Activated CD4-positive, alpha-beta T cell treated with anti-CD3 and anti-CD28 coated beads, Interleukin-2, amount 50 U/mL, for 4 hours (primary cell): ENCODE measurements at places on chromosomes 3 and 15.

DNA sequence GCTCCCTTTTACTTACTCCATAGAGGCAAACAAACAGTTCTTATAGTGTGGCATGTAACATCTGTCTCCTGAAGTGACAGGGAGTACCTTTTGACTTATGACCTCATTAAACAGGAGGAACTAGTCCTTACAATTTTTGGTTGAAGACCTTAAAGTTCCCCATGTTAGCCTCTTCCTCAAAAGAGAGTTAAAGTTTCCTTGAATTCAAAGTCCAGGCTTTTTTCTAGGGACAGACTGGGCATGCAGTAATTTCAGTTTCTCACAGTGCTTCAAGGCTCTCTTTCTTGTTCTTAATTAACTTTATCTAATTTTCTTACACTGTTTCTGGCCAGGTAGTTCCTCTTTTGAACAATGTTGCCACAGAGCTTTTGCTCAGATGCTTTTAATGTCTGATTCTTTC is 12.1 kb downstream of the GOLM2 start:
- DNase-seq: no peak

DNA sequence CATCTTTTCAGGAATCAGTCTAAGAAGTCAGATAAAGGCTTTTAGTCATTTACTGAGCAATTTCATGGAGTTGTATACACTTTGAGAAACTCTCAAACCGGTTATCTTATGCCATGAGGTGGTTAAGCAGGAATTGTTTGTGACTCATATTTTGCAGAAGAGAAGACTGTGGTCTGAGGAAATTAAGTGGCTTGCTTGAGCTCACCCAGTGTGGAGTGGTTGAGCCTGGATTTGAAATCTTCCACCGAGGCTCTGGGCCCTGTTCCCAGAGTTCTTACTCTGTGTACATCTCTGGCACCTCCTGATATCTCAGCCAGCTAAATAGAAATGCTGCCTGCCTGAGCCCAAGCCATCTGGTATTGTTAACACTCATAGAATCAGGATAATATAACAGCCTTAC is 37.8 kb upstream of the BCL6 start:
- no peak for DNase-seq

DNA sequence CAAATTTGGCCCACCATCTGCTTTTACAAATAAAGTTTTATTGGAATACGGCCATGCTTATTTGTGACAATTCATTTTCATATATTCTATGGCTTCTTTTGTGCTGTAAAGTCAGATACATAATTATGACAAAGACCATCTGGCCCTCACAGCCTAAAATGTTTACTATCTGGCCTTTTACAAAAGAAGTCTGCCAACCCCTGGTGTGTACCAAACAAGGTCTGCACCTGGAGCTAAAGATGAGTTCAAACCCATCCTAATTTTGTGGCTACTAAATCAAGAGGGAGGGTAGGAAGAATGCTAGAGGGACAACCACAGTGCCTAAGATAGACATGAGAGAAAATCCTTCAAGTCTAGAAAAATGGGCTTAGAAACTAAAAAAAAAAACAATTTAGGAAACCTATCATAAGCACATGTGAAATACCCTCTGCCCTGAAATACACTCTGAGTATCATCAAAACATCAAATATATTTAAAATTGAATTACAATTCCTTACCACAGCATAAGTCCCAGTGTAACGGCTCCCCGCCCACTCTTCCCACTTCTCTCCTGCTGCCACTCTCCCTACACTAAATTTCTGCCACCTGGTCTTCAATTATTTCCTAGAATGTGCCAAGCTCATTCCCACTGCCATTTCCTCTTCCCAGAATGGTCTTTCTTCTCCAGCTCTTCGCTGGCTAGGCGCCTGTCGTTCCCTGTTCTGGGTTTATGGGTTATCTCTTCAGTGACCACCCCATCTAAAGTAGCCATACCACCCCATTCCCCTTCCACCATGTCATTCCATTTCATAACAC is 950.7 kb upstream of the CFAP20DC start:
- no peak for DNase-seq

GRCh38 chr3:15300323-15301078 is 31.9 kb downstream of the SH3BP5 start:
- DNase-seq: no peak

DNA sequence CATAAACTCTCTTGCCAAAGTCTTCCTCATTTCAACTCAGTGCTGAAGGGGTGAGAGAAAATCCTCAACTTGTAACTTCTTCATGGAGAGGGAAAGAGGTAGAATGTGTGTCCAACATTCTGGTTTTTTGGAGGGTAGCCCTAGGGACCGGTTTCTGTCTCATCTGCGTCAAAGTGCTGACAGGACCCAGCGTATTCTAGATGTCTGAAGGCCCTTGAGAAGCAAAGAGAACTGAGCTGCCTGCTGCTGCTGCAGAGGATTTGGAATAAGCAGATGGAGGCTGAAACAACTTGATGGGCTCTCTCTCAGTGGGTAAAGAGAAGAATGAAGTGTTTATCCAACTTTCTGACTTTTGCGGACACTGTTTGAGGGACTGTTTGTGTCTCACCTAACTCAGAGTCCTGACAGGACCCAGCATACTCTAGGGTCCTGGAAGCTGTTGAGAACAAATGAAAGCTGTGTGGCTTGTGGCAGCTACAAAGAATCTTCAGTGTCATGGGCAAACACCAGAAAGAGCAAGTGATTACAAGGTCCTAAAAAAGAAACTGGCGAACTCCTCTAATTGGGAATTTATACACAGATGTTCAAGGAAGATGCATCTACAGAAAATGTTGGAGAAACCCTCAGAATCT is 174.4 kb downstream of the SI start:
- no peak for DNase-seq

GRCh38 chr3:129936757-129937156 is 37.8 kb upstream of the TRH start:
- no peak for DNase-seq

- no peak for DNase-seq
Measured at GRCh38 chr3:40306336-40306735, 3.2 kb upstream of the EIF1B start.

GRCh38 chr15:101355678-101356464 is 60.8 kb upstream of the SNRPA1 start:
- DNase-seq: no peak

- DNase-seq: no peak
Measured at GRCh38 chr15:100256101-100256969, 85.4 kb downstream of the ADAMTS17 start.

DNA sequence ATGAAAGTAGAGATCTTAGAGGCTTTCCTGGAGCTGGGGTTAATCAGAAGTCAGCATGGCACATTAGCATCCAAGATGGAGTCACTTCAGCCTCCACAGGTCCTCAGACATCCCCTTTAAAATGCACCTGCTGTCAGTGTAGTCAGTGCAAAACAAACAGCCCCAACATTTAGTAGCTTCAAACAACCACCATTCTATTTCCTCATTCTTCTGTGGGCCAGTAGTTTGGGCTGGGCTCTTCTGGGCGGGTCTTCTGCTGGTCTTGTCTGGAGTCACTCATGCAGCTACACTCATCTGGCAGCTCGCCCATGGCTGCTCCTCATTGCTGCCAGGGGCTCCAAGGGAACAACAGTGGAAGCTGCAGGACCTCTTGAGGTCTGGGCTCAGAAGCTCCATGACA is 99.9 kb downstream of the TLE3 start:
- no peak for DNase-seq

GRCh38 chr3:3699816-3700633 is 99.2 kb upstream of the LRRN1 start:
- DNase-seq: no peak

- DNase-seq: no peak
Measured at GRCh38 chr3:124883766-124884473, 3.2 kb downstream of the ITGB5 start.

- no peak for DNase-seq
Measured at GRCh38 chr3:62758296-62759066, 116.7 kb downstream of the CADPS start.

- DNase-seq: no peak
Measured at GRCh38 chr15:31605467-31605931, 278.9 kb downstream of the KLF13 start.

GRCh38 chr3:56469141-56469540 is 874 bp upstream of the ERC2 start:
- DNase-seq: no peak

- DNase-seq: no peak
Measured at GRCh38 chr15:64105113-64105704, 9.4 kb downstream of the SNX1 start.
